ENCODE measurements at places on chromosomes 1 and 21.

GRCh38 chr1:245751116-245751515 is 596.3 kb downstream of the KIF26B start:
- DNase-seq: no peak

DNA sequence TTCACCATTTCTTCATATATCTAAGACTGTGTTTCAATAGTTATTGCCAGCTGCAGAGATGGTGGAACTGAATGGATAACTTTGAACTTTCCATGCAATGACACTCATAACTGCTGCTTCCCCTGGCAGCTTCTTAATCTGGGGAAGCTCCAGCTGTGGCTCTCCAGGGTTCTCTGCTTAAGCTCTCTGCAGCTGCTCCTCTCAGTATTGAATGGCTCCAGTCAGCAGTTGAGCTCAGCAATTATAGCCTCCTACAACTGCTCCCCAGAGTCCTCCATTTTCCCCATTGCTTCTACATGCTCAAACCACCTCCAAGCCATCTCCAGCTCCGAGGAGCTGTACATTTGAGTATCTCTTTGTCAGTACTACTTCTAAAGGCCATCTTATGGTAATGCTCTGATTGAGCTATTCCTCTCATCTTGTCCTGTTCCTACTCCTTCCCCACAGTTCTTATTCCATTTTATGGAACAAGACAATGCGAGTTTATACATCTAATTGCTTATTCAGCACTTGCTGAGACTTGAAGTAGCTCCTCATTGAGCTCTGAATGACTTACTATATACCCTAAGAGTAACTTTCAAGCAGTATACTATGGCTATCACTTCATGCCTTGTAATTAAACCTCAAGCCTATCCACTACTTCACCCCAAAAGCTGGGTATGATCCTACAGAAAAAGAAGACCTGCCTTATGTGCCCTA is 362.4 kb downstream of the NEGR1 start:
- no peak for DNase-seq

DNA sequence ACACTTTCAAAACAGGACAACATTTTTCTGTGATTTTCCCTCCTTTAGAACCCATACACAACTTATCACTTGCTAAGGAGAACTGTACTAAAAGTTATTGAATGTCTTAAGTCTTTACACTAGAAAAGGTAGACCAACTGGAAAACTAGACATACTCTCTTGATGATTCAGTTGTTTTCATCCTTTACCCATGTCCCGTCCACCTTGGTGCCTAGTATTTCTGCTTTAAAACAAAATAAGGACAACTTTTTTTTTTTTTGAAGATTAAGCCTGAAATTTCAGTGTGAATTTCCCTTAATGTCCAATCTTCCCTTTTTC is 4.5 kb downstream of the CDKN2C start:
- no peak for DNase-seq

- DNase-seq: no peak
Measured at GRCh38 chr1:22745669-22746585, 35.3 kb downstream of the EPHB2 start.

DNA sequence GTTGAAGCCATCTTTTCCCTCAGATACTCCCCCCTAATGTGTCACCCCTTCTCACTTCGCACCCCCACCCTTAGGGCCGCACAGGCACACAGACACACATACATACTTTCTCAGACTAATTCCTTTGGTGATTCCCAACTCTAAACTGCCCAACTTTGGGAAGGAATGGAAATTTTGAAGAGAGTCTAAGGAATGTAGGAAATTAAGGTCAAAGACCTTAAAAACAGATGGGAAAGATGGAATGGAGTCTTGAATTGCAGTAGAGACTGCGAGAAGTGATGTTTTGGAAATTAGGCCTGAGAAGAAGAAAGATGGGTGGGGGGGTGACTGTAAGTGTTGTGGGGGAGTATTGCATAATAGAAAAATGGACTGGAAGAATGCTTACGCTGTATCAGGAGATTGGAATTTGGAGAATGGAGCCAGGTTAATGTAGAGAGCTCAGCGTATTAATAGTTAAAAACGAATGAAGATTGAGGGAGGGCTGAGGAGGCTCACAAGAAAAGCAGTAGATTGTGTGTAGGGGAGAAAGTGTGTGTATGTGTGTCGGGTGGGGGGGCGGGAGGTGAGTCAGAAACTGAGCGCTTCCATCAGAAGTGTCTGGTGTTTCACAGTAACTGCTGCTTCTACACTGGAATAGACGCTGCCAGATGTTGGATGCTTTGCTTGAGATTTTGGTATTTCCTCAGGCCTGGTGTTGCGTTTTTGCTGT is 1.7 kb downstream of the PIP5K1A start:
- DNase-seq: no peak

DNA sequence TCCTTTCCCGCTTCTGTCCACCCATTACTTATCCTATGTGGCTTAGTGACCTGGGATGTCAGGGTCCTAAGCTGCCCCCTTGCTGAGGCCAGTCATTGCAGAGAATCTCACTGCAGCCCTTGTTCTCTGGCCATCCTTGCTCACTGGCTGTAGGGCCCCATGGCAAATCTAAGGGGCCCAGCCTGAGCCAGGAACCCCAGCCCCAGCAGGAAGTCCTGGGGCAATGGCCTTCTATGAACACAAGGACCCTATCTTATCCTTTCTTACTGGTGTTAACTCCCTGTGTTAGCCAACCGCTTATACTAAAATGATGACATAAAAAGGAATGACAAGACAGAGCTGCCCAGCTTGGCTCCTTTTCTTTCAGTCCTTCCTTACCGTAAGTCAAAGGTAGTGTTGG is 29.9 kb downstream of the DHCR24 start:
- DNase-seq: no peak

GRCh38 chr1:185727726-185728125 is 6.5 kb upstream of the HMCN1 start:
- no peak for DNase-seq

DNA sequence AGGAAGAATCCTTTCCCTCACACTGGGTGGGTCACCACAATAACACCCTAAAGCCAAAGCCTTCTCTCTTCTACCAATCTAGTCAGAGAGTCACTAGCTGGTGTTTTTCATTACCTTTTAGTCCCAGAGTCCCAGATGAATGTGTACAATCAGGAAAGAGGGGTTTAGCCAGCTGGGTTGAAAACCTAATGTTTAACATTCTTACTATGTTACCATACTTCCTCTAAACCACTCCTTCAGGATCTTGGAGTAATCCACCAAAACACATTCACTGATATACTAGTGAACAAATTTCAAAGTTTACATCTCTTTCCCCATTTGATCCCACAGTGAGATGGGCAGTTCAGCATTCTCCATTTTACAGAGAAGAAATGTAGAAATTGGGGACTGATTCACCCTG is 9.7 kb downstream of the LPAR3 start:
- no peak for DNase-seq

DNA sequence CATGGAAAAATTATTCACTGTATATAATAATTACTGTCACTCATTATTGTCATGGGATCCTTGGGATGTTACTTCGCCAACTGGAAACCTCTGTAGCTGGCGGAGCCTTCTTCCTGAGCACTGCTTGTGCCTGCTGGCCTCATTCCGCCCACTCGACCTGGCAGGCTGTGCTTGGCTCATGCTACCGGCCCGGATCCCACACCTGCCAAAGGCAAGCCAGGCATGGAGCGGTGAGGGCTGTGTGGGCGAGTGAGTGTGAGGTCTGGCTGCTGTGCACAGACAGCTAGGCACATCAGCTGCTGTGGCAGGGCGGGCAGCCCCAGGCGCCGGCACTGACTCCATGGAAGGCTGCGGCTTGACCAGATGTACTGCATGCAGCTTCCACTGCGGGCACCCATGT is 78.4 kb downstream of the DISP1 start:
- DNase-seq: no peak

DNA sequence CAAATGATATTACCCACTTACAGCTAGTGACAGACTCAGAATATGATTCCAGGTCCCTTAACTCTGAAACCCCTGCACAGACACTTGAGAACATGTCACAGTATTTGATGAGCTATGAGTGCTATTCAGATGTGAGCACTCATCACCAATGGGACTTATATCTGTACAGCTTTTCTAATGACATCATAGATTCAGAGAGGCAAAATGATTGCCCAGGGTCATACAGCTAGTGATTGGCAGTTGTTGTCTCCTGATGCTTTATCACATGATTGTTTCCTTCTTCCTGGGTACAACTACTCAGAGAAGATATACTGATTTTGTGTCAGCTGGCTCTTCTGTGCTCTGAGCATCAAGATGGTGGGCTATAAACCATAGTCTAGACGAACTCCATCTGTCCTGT is 428.0 kb upstream of the BEND5 start:
- DNase-seq: no peak

GRCh38 chr1:232305050-232305449 is 324.9 kb downstream of the SIPA1L2 start:
- no peak for DNase-seq

GRCh38 chr1:47182676-47183235 is 7.1 kb downstream of the PDZK1IP1 start:
- no peak for DNase-seq

DNA sequence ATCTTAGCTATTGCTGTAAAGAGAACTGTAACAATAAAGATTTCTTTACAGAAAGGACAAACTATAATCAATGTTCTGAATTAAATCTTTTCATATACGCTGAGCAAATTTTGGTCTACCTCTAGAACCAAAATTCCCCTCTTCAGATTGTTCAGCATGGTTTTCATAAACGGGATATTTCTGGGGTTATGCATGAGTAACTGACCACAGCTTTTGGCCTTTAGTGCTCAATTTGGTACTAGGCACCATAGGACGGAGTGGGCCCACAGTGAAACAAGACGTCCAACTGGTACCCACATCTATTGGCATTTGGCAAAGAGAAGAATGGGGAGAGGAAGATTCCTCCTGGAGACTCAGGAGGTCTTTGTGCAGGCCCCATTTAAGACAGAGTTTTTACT is 184.5 kb downstream of the TGFBR3 start:
- DNase-seq: no peak

- no peak for DNase-seq
Measured at GRCh38 chr1:205190845-205191577, 20.5 kb downstream of the DSTYK start.

All from activated T-cell treated with anti-CD3 and anti-CD28 coated beads for 24 hours (primary cell).